Thyroid gland (tissue), 4 donors: ENCODE measurements at places on chromosomes 1 and 21.

DNA sequence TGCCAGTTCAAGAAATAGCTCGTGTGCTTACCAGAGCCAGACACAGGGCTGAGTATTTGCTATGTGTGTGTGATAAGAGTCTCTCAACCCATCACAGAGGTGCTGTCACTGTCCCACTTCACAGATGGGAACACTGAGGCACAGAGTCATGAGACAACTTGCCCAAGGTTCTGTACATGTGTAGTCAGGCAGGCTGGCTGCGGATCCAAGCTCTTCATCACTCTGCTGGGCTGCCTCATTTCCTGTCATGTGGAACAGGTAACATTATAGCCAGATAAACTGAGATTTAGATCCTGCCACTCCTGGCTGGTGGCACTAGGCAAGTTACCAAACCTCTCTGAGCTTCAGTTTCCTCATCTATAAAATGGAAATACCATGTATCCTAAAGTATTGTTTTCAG is 77.8 kb downstream of the ITPKB start:
- DNase-seq: no peak

GRCh38 chr1:20974951-20975350 is 187.8 kb upstream of the HP1BP3 start:
- no peak for DNase-seq

DNA sequence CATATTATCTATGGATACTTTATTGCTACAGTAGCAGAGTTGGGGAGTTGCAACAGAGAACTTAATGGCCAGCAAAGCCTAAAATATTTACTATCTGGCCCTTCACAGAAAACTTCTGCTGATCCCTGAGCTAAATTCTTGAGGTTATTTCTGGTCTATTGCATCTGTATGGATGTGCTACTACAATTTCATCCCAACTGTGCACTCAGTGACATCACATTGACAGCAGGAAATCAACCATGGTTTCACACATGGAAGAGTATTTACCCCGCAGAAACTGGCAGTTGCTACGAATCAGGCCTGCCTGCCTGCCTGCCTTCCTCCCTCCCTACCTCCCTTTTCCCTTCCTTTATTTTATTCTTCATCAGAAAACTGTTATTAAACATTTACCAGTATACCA is 12.1 kb downstream of the CLCA2 start:
- DNase-seq: no peak

DNA sequence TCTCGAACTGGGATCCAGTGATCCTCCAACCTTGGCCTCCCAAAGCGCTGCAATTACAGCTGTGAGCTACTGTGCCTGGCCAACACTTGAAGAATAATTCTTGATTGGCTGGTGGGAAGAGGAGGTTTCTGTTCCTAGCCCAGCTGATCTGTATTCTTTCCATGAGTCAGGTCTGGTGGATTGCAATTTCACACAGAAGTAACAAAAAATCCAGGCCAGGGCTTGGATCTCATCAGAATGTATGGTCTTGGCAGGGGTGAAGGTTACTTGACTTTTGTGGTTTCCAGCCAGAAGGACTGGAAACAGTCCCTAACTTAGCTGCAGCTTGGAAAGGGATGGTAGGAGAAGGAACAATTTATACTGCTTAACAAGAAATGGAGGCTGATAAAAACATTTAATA is 5.1 kb upstream of the HP1BP3 start:
- DNase-seq: no peak

DNA sequence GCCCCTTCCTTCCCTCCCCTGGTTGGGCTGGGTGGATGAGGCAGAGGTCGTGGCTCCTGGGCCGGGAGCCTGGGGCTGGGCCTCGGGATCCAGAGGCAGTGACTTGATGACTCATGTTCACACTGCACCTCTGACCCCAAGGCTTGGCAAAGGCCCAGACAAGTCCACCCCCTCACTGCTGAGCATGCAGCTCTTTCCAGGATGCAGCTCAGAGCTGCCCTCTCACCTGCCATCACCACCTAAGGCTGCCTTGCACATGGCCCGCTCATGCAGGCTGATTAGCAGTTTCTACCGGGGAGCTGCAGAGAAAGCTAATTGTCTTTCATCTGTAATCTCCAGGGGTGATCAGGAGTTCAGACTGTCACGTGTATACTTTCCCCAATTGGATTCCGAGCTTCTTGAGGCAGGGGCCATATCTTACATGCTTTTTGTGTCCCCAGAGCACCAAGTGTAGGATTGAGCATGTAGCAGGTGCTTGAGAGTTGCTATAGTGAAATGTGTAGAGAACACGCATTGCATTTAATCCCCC is 62.1 kb downstream of the LRRN2 start:
- no peak for DNase-seq

GRCh38 chr1:172533513-172534151 is 682 bp downstream of the SUCO start:
- DNase-seq: peak; percentile 19

DNA sequence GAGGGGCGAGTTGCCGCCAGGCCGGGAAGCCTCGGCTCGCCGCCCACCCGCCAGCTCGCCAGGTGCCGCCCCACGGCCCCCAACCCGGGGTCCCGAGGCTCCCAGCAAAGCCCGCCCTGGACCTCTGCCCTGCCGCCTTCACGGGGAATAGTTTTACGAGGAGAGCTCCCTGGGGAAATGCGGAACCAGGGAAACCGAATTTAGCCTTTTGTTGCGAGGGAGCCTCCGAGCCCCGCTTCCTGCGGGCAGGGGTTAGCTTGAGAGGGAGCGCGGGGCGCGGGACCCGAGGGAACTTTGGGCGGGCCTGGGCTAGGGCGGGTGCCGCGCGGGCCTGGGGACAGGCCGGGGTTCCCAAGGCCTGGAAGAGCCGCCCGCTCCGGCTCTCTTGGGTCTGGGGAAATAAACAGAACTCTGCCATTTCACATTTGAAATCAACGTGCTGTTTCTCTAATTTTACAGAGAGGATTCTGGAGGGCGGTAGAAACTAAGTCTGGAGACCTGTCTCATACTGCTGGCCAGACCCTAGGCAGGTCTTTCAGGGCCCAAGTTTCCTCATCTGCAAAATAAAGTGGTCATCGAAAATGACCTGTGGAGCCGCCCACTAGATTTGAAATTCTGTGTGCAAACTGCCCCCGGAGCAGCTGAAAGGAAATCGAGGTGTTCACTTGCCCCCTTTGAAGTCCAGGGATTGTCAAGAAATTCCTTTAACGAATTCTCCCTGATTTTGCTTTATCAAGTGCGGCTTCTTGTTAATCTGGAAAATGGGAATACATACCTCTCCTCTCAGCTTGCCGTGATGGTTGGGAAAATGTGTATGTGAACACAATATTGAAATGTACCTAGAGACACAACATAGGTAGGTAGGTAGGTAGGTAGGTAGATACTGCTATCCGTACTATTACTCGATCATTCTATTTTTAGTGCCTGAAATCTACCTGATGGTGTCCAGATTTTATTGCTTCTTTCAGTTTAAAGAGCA is 749 bp upstream of the GLUL start:
- no peak for DNase-seq

GRCh38 chr1:204709960-204710912 is 24.7 kb upstream of the LRRN2 start:
- no peak for DNase-seq

DNA sequence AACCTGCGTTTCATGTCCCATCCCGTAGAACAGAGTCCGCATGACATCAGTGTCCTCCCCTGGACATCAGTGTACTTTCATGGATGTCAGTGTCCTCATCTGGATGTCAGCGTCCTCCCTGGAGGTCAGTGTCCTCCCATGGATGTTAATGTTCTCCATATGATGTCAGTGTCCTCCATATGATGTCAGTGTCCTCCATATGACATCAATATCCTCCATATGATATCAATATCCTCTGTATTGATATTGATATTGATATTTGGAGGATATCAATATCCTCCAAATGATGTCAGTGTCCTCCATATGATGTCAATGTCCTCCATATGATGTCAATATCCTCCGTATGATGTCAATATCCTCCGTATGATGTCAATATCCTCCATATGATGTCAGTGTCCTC is 284.9 kb downstream of the AJAP1 start:
- no peak for DNase-seq

DNA sequence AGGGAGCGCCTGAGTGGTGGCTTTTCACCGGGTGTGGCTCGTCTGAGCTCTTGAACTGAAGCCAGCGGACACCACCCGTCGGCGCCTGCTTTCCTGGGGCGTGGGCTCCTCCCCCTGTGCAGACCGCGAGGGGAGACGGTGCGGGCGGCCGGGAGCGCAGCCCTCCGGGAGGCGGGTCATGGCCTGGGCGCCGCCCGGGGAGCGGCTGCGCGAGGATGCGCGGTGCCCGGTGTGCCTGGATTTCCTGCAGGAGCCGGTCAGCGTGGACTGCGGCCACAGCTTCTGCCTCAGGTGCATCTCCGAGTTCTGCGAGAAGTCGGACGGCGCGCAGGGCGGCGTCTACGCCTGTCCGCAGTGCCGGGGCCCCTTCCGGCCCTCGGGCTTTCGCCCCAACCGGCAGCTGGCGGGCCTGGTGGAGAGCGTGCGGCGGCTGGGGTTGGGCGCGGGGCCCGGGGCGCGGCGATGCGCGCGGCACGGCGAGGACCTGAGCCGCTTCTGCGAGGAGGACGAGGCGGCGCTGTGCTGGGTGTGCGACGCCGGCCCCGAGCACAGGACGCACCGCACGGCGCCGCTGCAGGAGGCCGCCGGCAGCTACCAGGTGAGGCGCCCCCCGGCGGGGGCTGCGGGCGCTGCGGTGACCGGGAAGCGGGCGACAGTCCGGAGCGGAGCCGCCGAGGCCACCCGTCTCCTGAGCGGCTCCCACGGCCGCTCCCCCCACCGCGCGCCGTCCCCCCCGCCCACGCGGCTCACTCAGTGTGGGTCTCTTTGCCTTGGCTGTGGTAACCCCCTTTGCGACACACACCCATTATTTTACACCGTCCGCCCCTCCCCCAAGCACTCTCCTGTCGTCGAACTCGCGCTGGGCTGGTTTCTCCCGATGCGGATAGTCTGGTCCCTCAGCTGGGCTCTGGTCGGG is at the start of gene TRIM58:
Gene TRIM58, plus strand, starts transcription at position 119 of the 916 bp plus-strand sequence. Its CDS starts 60 bp downstream, at position 179.
- peak; percentile 75 for DNase-seq

DNA sequence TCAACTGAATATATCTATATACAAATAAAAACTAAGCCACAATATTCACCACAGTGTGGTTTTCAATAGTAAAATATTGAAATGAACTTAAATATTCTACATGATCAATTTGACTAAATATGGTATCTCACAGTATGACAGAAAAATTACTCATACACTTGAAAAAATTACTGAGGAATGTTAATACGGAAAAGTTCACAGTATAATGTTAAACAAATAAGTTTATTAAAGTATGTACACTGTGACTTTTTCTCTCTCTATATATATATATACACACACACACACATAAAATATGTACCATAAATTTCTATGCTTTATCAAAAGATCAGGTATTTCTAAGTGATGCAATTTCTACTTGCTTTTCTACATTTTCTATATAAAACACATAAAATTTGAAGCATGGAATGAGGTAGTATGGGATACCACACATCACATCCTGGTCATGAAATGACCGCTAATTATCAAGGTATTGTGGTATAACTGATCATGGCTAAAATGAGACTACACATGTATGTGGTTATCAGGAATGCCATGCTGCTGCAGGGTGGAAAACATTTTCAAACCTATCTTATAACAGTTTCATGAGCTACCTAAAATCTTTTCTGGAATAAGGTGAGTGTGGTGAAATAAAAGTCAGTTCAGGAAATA is 102.3 kb downstream of the CDC42BPA start:
- no peak for DNase-seq

- DNase-seq: no peak
These were observed 1.3 kb downstream of the FAM20B start for GRCh38 chr1:179026813-179027669.

DNA sequence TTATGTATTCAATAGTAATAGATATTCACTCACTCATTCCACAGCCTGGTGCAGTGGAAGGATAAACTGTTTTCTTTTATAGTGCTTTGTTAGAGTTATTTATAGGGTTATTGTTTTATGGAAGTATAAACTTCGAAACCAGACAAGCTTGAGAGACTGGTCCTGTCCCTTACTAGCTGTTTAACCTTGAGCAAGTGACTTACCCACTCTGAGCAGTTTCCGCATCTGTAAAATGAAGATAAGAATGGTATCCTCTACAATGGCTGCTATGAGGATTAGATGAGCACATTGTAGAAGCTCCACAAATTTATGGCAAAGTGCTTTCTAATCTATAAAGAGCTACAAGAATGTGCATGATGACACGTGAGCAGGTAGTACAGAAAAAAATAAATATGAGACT is 30.8 kb upstream of the EPS15 start:
- no peak for DNase-seq

GRCh38 chr1:51671527-51672325 is 54.8 kb downstream of the OSBPL9 start:
- no peak for DNase-seq

GRCh38 chr1:15876357-15877055 is 29.0 kb downstream of the SPEN start:
- no peak for DNase-seq

GRCh38 chr1:205985330-205986005 is 17.7 kb downstream of the RAB7B start:
- DNase-seq: no peak

- peak; percentile 12 for DNase-seq
These were observed 16.5 kb downstream of the SLC2A7 start for GRCh38 chr1:9009438-9010370.
